Stimulated activated CD4-positive, alpha-beta T cell treated with anti-CD3 and anti-CD28 coated beads, Interleukin-15, amount 100 ng/mL, for 48 hours (primary cell): ENCODE measurements at places on chromosomes 5 and 9.
A peak's percentile ranks its signal among the peaks of the same experiment; 100 is the strongest.

DNA sequence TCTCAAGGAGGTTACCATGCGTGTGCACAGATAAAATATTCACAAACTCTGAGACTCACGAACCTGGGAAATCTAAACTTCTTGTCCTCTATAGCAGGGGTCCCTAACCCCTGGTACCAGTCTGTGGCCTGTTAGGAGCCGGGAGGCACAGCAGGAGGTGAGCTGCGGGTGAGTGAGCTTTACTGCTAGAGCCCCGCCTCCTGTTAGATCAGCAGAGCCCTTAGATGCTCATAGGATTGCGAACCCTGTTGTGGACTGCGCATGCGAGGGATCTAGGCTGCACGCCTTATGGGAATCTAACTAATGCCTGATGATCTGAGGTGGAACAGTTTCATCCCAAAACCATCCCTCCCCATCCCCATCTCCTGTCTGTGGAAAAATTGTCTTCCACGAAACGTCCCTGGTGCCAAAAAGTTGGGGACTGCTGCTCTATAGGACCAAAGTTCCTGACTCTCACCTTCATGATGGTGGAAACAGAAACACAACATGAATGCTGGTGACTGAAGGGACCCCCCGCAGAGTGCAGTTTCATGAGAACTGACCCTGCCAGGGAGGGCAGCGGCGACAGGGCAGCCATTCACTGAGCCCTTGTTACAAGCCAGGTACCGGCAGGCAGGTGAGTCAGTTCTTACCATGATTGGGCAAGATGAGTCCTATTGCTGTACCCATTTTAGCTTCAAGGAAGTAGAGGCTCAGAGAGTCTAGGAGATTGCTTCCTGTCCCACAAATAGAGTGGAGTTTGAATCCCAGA, 181.9 kb downstream of the RGS3 start:
- DNase-seq: no peak

DNA sequence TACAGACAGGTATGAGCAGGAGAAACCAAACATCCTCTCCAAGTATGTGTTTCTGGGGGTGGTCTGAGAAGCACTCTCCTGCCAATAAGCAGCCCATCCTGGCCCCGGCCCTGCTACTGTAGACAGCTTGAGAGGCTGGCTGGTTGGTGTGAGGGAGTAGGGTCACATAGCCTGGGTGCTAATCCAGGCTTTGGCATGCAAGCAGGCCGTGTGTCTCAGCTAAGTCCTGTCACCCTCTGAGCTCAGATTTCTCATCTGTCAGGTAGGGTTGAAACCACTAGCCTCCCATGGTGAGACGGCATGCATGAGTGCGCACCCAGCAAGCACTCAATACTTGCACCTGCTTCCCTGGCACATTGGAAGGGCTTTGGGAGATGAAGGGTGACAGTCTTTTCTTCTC, 49.8 kb upstream of the PHYKPL start:
- DNase-seq: no peak

DNA sequence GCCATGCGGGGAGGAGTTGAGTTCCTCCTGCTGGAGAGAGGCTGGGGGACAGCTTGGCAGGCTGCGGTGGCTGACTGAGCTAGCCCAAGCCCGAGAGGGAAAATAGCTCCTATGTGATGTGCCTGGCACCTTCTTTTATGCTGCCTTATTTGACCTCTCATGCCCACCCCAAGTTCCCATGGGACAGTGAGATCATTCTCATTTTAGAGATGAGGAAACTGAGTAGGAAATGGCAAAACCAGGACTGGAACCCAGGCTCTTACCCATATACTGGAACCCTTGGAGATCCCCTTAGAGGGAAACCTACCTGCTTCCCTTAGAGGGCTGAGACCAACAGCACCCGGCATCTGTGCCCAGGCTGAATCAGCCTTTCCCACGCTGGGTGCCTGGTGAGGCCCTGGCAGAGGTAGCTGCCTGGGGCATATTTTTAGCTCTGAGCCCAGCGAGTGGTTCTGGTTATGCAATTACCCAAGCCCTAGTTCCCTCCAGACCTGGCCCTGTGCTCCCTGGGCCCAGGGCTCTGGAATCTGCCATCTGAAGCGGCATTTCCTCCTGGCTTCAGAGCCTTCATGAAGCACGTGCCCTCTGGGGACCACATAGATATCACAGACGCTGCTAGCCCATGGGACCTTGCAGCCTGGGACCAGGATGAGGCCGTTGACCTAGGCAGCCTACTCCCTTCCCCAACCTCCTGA, 23.6 kb downstream of the COL27A1 start:
- no peak for DNase-seq

DNA sequence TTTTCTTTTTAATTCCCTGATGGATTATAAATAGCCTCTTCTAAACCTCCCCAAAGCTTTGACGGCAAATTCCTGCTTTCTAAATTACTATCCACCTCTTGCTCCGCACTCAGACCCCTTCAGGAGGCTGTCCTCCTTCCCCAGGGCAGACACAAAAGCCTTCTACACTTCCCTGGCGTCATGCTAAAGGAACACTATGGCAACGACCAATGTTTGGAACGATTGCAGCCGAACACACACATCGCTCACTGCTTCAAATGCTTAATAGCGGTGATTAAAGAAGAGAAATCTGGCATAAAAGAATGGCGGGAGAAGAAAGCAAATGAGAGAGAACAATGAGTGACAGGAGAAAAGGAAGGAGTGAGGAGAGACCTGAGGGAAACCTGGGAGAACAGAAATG, 297.3 kb downstream of the MLLT3 start:
- DNase-seq: no peak

- DNase-seq: no peak
Measured at GRCh38 chr5:128174951-128175350, 91.4 kb downstream of the SLC12A2 start.

DNA sequence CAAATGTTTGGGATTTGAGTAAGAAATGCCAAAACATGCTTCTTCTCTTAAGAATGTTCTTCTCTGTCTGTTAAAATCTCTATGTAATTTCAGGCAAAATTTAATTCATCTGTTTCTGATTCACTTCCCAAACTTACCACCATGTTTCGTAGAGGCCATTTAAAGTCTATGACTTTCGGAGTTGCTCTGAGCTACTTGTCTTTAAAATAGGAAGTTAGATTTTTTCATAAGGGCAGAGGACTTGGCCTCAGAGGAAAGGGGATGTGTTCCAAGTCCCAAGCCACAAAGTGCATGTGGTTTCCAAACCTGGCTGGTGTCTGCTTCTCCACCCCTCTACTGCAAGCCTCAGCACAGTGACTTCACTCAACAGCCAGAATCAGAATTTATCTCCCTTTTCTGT, 111.3 kb upstream of the ADRA1B start:
- DNase-seq: no peak

- no peak for DNase-seq
Measured at GRCh38 chr5:175800656-175801081, 70.7 kb upstream of the CPLX2 start.

DNA sequence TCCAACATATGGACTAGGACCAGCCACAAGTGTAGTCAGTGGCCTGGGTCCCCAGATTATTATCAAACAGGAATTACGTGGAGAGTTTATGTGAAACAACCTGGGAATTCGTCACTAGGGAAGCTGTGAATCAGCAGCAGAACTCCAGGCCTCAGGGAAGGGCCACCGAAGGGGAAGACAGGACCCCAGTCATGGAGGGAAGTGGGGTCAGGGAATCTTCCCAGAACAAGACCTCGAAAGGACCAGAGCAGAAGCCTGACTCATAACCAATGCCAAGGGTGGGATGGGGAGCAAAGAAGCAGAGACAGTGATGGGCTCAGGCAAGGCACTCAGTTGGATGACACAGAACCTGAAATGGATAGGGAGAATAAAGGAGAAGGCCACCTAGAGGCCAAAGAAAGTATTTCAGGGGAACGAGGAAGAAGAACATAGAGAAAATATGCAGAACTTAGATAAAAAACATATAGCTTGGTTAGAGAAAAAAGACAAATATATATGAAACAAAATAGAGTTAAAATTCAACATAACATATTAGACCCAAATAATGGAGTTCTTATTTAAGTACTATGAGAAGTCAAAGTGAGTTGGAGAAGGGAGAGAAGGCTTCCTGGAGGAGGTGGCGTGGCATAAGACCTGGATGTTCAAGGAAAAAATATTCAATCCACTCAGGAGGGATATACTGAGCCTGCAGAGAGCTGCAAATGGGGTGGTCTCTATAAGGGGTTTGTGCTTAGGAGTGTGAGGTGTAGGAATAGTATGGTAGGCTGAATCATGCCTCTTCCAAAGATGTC, 66.7 kb upstream of the CAST start:
- DNase-seq: peak; percentile 14

DNA sequence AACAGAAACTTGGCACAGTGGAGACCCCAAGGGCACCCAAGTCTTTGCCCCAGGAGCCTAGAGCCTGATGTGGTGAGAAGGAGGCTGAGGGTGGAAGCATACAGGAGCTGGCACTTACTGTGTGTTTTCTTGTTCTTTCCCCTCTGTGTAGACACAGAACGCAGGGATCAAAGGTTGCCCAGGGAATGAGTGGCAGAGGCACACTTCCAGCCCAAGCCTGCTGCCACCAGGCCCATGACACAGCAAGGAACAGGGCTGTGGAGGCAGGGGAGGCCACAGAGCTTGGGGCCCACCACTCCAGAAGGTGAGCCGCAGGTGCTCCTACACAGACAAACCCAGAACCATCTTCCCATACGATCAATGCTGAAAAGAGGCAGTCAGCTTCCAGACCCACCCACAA, 73.9 kb upstream of the S1PR3 start:
- DNase-seq: no peak

- no peak for DNase-seq
Measured at GRCh38 chr9:115396071-115396529, 278.1 kb upstream of the TNC start.

DNA sequence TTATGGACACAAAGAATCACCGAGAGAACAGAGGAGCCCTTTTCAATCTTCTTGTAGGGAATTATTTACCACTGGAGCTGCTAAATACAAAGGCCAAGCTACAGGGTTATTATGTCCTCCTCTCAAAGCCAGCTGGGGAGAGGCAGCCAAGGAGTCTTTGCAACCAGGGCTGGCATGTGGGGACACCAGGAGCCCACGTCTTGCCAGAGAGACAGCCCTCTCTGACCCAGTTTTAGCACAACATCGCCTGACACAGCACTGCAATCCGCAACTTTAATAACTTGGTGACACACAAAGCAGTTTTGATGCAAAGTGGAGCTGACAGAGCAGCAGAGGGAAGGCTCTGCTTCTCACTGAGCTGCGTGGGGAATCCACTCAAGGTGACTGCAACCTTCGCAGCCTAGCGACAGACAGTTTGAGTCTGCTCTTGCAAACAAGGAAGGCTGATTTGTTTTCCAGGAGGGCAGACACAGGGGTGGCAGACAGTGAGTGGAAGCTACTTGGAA, 33.6 kb downstream of the TLR4 start:
- no peak for DNase-seq
